Activated CD8-positive, alpha-beta T cell treated with anti-CD3 and anti-CD28 coated beads for 36 hours (primary cell): ENCODE measurements at places on chromosomes 2 and 18.
A peak's percentile ranks its signal among the peaks of the same experiment; 100 is the strongest.

DNA sequence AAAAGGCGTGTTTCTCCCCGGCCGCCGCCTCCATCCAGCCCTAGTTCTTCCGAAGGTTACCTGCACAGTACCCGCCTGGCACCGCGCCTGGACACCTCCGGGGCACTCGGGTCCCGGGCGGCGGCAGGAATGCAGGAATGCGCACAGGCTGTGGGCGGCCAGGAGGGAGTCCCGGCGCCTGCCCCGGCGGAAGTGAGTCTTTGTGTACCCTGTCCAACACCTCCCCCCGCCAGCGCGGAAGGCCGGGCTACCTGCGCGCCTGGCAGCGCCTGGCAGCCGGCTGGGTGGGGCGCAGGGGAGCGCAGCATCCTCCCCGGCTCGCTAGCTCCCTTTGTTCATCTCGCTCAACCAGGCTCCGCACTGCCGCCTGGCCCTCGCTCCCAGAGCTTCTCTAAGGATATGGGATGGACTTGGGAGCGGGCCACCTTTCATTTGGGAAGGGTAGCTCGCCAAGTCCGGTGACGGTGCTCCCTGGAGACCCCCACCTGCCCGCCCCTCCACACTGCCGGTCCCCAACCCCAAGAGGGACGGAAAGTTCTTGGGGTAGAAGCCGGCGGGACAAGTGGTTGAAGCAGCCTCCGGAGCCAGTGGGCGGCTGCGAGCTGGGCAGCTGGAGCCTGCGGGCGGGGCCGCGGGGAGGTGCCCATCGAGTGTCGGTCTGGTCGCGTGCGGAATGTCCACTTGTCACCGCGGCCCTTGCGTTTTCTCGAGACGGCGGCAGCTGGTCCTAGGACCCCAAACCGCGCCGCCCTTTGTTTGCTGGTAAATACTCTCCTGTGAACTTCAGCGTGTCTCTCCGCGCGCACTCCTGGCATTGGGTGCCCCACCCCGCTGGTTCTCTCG is 1.2 kb upstream of the ST6GAL2 start:
- DNase-seq: no peak

- DNase-seq: no peak
Observed at GRCh38 chr18:61448316-61448715, 115.1 kb downstream of the CDH20 start.

GRCh38 chr2:102138331-102138730 is 4.2 kb upstream of the IL1R1 start:
- DNase-seq: no peak

DNA sequence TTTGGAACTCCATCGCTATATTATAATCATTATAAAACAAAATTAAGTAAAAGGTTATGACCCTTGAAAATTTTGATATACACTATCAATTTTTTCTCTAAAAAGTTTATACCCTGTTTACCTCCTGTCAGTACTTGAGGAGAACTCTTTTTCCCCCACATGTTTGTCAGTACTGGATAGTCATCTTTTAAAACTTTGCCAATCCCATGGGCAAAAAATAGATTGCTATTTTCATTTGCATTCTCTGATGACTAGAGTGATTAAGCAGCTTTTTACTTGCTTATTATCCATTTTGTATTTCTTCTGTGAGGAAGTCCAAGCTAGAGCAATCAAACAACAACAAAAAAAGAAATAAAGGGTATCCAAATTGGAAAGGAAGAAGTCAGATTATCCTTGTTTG is 76.4 kb downstream of the DGKD start:
- DNase-seq: no peak

DNA sequence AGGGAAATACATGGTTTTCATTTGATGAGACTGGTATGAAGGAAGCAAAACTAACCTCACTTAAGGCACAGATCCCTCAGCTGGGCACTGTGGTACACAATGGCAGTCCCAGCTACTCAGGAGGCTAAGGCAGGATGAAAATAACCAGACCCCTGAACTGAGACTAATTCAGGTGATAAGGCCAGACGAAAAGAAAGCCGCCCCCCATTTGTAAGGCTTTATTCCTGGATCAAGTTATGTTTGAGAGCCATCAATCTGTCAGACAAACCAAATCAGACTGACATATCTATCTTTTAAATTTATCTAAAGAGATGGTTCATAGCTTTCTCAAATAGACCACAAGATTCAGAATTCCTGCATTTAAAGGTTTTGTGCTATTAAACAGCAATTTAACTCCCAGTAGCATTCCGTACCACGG is 4.1 kb downstream of the SRSF7 start:
- no peak for DNase-seq

DNA sequence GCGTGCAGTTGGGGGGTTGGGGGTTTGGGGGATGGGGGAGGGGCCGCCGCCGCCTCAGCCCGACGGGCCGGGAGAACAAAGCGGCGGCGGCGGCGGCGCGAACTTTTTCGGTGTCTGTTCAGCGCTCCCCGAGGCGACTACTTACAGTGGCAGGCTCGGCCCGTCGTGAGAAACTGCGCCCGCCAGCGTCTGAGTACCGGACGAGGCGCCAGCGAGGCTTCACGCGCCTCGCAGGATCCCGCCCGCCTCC is 172 bp downstream of the PRKD3 start:
- DNase-seq: peak; percentile 79

GRCh38 chr18:22985250-22985649 is 52.1 kb downstream of the RBBP8 start:
- DNase-seq: no peak

DNA sequence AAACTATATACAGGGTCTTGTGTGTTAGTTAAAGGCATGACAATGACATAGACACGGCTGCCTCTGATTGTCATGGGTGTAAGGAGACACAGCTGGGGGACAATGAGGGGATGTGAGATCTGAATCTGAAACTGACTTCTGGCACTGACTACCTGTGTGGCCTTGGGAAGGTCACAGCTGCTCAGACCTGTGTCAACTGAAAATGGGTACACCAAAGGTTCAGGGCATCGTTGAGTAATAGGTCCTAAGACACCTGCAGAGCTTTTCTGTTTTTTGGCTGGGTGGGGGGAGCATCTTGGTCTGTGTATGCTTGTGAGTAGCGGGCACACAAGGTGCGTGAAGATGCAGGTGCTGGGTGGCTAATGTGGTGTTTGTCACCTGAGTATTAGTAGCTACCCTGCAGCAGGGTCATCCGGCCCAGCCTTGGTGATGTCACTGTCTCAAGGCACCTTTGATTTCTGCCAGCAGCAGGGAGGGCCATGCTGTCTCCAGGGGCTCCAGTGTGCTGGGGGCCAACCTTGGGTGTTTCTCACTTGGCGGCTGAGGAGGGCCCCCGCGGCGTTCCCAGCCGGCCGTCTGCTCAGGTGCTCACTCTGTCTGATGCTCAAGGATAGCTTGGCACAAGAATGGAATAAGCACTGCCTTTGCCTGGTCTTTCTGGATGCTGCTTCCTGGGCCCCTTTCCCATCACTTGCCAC is 53.1 kb upstream of the HS6ST1 start:
- no peak for DNase-seq

GRCh38 chr2:24667542-24667941 is 125.6 kb downstream of the PTRHD1 start:
- DNase-seq: no peak
